ENCODE measurements at places on chromosomes 12 and 14. TPM values are rescaled to one million over a fixed set of nuclear protein-coding genes. Genes with fewer than 3 reads are reported as not detected.

OR6C6 gene
- not detected for total RNA-seq

ZC3H14 gene
- 54.4 TPM for total RNA-seq

CAPZA3 gene
- total RNA-seq = not detected

IL22 gene
- not detected for total RNA-seq

BTBD6 gene
- 55.5 TPM for total RNA-seq

Data from upper lobe of left lung (tissue), 6 donors.